T-helper 2 cell treated with Interferon-gamma antibody and Interleukin-4, amounts not matched to agents 5 μg/mL and 100 μg/mL, for 36 hours (primary cell): ENCODE measurements at places on chromosomes 12 and 14.

DNA sequence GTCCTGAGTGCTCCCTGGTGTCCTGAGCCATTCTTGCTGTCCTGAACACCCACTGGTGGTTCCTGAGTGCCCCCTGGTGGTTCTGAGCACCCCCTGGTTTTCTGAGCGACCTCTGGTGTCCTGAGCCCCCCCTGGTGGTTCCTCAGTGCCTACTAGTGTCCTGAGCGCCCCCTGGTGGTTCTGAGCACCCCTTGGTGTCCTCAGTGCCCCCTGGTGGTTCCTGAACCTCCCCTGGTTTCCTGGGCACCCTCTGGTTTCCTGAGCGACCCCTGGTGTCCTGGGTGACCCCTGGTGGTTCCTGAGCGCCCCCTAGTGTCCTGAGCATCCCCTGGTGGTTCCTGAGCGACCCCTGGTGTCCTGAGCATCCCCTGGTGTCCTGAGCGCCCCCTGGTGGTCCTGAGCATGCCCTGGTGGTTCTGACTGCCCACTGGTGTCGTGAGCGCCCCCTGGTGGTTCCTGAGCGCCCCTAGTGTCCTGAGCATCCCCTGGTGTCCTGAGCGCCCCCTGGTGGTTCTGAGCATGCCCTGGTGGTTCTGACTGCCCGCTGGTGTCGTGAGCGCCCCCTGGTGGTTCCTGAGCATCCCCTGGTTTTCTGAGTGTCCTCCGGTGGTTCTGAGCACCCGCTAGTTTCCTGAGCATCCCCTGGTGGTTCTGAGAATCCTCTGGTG is 473.1 kb downstream of the TMEM121 start:
- DNase-seq: peak; percentile 86

DNA sequence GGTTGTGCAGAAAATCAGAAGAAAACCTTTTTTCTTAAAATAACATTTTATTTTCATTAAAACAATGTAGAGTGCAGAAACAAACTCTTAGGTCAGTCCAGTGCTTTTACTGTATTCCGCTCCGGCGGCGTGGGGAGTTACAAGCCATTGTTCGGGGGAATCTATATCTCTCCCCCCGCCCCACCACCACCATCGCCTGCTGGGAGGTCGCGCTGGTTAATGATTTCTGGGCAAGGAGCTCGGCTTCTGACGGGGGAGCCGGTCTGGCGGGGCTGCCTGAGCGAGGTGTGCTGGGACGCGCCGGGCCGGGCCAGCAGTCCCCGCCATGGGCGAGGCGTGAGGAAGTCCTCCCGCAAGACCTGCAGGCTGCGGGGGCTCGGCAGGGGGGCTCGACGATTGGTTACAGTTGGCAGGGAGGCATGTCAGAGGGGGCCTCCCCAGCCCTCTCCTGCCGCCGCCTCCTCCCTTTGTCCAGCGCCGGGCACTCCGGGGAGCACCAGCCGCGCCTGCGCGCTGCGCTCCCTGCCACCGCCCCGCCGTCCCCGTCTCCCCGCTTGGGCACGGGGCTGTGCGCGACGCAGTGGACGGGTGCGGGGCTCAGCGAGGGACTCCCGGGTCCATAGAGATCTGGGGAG is 1.0 kb upstream of the DUSP6 start:
- peak; percentile 74 for DNase-seq

DNA sequence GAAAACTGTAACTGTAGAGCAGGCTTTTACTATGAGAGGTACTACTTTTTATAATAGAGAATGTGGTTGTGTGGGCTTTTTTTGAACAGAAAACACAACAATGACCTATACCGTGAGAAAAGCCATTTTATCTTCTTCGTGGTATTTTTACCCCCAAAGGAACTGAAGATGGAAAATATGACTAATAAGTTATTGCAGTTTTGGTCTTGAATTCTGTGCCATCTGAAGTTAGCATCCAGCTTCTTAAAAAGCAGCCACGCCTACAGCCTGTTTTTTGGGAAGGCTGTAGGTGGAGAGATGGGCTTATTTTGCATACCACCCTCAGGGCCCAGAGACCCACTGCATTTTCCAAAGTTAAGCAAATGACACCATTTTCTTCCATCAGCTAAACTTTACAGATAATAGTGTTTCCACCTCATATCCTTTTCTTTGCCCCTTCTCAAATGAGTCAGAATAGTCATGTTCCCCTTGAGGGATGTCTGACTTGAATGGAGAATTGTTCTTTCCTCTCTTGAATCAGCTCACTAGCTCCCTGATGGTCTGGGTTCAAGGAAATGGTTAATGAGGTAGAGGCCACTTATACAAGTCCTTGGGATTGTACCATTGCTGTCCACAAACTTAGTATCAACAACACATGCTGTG is 53.0 kb downstream of the TBC1D30 start:
- DNase-seq: peak; percentile 21

DNA sequence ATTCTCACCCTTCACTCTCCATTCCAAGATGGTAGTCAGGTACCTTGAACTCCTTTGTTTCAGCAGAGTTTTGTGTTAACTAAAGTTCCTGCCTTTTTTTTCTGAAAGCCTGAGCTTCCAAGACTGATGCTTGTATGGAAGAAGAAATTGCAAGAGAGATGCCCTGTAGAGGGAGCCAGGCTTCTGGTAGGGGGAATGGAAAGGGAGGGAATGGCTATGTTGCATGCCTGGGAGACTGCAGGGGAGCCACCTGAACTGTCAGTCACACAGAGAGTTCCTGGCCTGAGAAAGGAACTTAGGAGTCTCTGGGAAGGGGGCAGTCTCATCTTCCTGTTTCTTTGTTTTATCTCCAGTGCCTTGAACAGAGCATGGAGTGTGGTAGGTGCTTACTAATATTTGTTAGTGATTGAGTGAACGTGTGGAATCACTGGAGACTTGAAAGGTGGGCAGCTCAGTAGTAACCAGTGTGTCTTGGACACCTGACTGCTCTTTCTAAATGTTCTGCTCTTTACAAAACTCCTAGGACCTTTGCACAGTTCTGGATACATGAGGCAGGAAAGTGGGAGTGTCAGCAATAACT is 132.2 kb downstream of the ANO4 start:
- DNase-seq: no peak
